Activated CD4-positive, CD25-positive, alpha-beta regulatory T cell treated with anti-CD3 and anti-CD28 coated beads, Interleukin-2, amount 50 U/mL, for 16 hours (primary cell): ENCODE measurements at places on chromosomes 4 and X.

DNA sequence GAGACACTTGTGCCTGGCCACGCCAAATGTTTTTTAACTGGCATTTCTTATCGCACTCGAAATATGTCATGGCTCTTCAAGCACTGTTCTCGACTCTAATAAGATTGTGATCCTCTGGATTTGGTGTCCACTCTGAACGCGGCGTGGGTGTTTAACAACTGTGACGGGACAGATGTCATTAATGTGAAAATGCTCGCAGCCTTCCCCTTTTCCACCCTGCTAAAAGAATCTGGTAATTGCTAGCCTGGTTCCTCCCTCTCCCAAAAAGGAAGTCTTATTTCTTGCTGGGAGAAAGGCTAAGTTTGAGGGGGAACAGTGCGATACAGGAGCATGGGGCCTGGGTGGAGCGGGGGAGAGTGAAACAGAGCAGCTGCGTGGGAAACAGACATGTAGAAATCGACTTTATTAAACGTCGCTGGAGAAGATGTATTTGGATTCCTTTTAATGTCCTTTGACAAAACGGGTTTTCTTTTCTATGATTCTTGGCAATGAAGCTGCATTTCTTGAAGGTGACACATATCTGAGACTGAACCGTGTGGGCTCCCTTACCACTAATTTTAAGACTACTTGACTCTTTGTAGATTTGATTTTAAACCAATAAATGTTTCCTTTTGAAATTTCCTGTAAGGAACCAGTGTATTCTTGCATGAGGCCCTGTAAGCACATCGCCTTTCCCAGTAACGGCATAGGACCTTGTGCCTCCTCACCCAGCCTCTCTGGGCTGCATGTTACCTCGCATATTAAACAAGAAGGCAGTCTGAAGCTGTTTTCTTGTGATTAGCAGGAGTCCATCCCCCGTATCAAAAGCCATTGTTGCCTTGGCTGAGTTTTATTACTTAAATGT lies 17.8 kb downstream of the TBC1D1 start:
- DNase-seq = no peak

- no peak for DNase-seq
Measured at GRCh38 chr4:145818011-145818410, 120.6 kb downstream of the ZNF827 start.

GRCh38 chr4:158211222-158211621 lies 936 bp downstream of the TMEM144 start:
- no peak for DNase-seq

DNA sequence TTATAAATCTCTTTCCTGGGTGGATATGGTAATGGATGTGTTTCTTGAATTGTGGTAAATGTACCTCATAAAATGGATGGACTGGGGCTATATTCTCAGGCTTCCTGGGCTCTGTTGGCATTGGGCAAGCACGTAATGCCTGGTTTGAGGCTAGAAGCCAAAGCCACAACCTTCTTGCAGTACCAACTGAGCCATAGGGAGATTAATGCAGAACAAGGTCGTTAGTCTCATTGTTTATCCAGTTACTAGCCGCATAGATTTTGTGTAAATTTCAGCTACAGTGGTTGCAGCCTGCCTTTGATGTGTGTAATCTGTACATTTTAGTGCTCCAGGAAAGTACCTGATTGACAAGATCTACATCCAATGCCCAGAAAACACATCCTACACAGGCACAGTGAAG lies 7.2 kb upstream of the LEF1 start:
- DNase-seq = no peak

GRCh38 chr4:178415925-178416324 lies 973.7 kb upstream of the AGA start:
- no peak for DNase-seq

GRCh38 chr4:129342819-129343408 lies 247.0 kb downstream of the C4orf33 start:
- no peak for DNase-seq
